ENCODE measurements at places on chromosomes 1 and 21.

- no peak for DNase-seq
Observed at GRCh38 chr1:53319296-53320101, 8.4 kb downstream of the LRP8 start.

- DNase-seq: no peak
Observed at GRCh38 chr1:16442941-16443340, 2.4 kb downstream of the NECAP2 start.

GRCh38 chr1:153058154-153058553, 842 bp upstream of the SPRR2A start:
- DNase-seq: no peak

DNA sequence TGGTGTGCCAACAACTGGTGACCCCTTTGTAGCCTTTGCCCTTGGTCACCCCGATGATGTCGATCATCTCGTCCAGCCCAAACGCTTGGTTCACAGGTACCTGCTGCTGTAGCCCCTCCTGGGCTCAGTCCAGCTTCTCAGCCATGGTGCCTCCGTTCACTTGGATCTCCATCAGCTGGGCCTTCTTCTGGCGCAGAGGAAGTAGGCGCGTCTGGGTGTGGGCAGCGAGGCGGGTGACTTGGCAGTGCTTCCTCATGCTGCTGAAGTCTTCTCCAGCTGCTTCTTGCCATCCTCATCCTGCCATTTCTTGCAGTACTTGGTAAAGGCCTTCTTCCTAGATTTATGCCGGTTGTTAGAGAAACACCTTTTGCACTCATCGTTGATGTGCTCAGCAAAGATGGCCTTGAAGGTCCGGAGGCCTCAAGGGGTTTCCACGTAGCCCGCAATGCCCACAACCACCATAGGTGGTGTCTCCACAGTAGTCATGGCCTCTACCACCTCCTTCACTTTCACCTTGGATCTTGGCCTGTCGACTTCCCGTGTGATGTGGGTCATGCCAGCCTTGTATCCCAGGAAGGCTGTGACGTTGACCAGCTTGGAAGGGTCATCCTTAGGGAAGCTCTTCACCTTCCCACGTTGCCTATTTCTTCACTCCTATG, 13.0 kb downstream of the DOP1B start:
- no peak for DNase-seq

DNA sequence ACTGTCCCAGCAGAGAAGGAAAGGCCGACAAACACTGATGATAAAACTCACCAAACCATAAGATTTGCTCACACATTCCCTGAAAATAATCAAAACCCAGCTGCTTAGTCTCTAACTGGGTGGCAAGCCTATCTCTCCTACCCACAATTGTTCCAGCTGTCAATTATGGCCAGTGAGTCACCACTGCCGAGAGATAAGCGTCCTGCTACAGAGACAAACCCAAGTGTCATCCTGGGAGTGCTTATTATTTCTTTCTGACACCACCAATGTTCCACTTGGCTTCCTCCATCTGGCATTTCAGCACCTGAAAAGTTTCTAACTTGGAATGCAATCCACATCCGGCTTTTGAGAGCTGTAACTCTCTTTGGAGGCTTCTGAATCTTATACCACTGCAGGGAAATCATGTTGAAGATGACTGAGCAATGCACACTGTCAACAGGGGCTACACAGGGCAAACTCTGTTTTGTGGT, 51.5 kb upstream of the VAV3 start:
- DNase-seq: no peak

DNA sequence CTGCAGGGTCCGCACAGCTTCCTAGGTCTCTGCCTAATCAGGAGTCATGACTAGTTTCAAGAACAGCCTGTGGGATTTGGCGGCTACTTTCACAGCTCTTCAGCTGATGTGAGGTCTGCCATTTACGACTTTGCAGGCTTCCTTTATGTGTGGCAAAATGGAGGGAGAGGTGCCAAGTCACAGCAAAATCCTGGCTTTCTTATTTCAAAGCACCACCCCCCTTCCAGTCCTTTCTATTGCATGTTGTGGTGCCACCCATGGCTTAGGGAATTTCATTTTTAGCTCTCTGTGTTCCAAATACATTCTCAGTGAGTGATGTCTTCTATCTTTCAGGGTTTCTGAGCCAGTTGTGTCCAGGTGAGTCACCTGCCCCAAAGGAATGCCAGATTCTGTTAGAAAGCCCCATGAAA, 75.1 kb upstream of the WLS start:
- DNase-seq: no peak

- DNase-seq: no peak
Observed at GRCh38 chr1:48082271-48082962, 85.2 kb upstream of the TRABD2B start.

DNA sequence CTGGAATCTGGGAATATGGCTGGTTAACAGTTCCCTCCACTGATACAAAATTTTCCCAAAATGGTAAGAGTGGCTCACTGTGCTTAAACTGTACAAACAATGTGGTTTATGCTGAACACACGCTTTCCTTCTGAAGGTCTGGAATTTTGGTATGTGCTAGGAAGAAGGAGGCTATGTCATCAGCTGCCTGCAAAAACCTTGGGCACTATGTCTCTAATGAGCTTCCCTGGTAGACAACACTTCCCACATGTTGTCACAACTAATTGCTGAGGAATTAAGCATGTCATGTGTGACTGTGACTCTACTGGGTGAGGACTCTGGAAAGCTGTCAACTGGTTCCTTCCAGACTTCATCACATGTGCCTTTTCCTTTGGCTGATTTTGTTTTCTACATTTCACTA, 29.2 kb downstream of the IPP start:
- no peak for DNase-seq

DNA sequence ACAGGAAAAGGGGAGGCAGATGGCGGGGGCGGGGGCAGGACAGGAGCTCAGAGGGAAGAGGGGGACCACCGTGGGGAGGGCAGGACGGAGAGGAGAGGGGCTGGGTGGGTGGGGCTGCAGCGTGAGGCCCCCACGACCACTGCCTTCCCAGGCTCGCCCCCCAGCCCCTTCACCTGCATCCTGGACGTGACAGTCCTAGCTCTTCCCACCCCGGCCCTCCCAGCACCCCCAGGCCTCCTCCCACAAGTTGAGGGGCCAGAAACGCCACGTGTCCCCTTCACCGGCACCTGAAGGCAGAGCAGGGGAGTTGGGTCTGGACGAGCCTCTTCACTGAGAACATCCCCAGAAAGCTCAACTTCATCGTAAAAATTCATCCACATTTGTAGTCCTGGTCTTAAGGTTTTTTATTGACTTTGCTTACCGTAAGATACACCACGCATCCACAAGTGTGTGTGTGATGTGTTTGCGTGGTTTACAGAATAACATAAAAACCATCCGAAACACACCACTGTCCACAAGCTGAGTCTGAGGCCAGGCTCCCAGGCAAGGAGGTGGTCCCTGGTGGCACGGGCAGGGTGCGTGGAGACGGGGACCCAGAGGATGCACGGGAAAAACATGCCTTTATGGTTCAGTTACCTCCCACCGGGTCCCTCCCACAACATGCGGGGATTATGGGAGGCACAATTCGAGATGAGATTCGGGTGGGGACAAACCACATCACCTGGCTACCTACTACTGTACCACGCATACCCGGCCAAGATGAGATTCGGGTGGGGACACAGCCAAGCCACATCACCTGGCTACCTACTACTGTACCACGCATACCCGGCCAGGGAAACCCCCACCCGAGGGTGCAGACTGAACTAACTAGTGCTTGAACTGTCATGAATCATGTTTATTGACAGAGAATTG, 13.9 kb upstream of the COL18A1 start:
- no peak for DNase-seq

- no peak for DNase-seq
Observed at GRCh38 chr21:19950347-19950746, 1047.9 kb upstream of the NCAM2 start.

Data from NCI-H1048 (cell line).